ENCODE measurements at places on chromosomes 6 and 20. TPM values are rescaled to one million over a fixed set of nuclear protein-coding genes. Genes with fewer than 3 reads are reported as not detected.

- no peak for DNase-seq
These were observed 27.0 kb downstream of the ELOVL2 start for GRCh38 chr6:11017090-11017489.

Gene METTL24
- total RNA-seq: not detected

DNA sequence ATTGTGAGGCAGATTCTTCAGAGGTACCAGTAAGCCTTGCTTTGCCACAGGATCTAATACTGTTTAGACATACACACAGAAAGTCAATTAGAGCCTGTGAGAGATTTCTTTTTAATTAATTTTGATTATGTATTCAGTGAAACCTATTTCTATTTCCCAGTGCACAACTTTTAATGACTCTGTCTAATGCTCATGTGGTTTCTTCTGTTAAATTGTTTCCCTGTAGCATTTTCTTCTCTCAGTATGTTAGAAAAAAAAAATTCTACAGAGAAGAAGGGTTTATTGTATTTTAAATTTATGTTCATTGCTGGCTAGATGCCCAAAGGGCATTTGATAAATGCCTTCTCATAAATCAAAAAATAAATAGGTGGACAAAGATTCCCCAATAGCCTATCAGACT is 293.7 kb downstream of the C6orf118 start:
- DNase-seq: no peak

GRCh38 chr6:135096403-135097130 is 41.9 kb upstream of the HBS1L start:
- DNase-seq: no peak

GRCh38 chr6:155782320-155782731 is 326.7 kb upstream of the NOX3 start:
- DNase-seq: peak; percentile 97

GRCh38 chr20:51386586-51386985 is 155.9 kb downstream of the NFATC2 start:
- DNase-seq: no peak

- DNase-seq: no peak
These were observed 25.5 kb upstream of the PRL start for GRCh38 chr6:22322103-22323030.

Gene GABRR1
- not detected for total RNA-seq

Gene FAM50B
- total RNA-seq: 2.3 TPM

DNA sequence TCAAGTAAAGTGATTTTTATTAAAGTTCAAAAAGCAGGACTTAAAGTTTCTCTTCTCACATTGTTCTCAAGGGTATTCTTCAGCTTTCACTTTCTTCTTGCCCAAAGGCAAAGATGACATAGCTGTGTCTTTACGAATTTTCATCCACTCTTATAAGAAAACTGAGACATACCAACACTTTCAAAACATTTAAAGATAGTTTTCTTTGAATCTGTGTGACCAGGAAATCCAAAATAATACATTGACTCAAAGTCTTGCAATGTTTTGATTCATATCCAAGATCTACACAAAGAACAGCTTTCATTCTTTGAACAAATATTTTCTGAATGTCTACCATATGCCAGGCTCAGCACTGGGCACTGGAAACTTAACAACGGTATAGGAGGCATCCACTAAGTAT is 117.9 kb downstream of the SIM1 start:
- DNase-seq: peak; percentile 56

Gene LY6G6F
- not detected for total RNA-seq

- DNase-seq: no peak
These were observed 22.8 kb downstream of the FOXQ1 start for GRCh38 chr6:1334684-1335083.

DNA sequence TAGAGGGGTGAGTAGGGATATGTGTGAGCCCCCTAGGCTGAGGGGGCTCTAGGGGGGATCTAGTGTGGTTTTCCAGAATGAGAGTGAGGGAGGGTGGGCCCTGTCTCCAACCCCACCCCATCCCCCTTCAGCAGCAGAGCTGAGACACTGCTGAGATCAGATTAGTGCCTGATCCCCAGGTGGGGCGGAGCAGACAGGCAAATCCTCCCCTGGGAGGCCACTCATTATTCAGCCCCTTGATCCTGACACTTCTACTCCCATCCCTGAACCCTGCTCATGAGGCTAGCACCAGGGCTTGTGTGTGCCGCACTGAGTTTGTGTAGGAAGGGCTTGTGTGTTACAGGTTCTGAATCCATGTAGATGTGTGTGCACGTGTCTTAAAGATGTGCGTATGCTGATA is 42.5 kb downstream of the SPDEF start:
- DNase-seq: no peak

DNA sequence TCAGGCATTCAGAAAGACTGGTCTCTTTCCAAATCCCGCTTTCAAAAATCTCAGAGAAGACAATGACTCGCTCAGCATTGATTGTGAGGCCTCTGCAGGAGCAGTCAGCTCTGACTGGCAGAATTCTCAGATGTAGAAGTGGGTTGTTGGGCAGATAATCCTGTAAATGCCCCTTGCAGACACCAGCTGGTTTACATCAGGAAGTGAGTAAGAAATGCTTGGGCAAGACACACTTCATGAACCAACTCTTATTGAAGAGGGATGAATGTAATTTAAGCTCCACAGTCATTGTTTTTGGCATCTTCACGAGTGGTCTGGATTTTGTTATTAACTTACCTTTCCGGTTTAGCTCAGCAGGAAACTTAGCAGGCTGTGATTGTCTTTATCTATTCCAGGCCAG is 166.6 kb downstream of the PLCB4 start:
- peak; percentile 95 for DNase-seq

Gene THBD
- 18.0 TPM for total RNA-seq

Gene MCM9
- 8.7 TPM for total RNA-seq

- DNase-seq: no peak
These were observed 315.2 kb upstream of the SULF2 start for GRCh38 chr20:48100483-48100882.

Gene OVOL2
- total RNA-seq: not detected

Gene HEY2
- 0.36 TPM for total RNA-seq

- DNase-seq: no peak
These were observed 8.7 kb downstream of the MTHFD1L start for GRCh38 chr6:150874179-150874578.

DNA sequence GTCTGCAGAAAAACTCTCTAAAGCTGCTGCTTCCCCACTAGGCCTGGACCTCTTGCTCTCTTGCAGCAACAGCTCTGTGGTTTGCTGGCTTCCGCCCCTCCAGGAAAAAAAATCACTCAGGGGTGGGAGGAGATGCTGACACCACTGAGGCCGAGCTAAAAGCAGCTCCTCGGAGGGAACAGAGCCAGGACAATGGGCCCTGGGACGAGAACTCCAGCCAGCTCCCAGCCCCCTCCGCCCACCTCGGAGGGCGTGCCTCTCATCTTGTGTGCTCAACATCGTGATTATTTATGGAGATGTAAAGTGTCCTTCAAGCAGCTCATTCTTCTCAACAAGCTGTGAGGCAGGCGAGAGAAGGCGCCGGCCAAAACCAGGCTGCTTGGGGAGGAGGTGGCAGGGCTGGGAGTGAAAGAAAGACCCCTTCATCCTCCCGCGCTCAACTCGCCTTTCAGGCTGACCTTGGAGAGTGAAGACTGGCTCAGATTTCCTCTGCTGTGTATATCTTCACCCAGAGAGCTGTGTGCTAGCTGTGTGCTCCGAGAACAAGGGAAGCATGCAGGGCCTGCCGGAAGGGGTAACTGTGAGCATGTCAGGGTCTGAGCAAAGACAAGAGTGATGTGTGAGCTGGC is 53.5 kb upstream of the LRFN2 start:
- peak; percentile 74 for DNase-seq

GRCh38 chr6:79208816-79209215 is 25.7 kb downstream of the HMGN3 start:
- no peak for DNase-seq

DNA sequence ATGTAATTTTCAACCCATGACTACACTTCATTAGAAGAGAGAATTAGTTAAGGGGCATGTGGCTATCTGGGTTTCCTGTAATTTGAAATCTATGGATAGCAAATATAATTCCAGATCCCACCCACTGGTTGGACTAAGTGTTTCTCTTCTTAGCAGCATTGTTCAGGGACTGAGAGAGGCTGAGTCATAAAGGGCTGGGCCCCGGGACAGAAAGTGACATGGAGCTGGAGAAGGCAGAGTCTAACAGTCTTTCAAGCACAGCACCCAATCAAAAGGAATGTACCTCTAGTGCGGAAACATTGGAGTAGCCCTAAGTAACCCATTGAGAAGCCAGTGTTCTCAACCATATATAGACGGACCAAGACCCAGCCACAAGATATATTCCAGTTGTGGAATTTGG is 363.9 kb downstream of the DHX35 start:
- DNase-seq: no peak

Gene PLA2G7
- 0.59 TPM for total RNA-seq

DNA sequence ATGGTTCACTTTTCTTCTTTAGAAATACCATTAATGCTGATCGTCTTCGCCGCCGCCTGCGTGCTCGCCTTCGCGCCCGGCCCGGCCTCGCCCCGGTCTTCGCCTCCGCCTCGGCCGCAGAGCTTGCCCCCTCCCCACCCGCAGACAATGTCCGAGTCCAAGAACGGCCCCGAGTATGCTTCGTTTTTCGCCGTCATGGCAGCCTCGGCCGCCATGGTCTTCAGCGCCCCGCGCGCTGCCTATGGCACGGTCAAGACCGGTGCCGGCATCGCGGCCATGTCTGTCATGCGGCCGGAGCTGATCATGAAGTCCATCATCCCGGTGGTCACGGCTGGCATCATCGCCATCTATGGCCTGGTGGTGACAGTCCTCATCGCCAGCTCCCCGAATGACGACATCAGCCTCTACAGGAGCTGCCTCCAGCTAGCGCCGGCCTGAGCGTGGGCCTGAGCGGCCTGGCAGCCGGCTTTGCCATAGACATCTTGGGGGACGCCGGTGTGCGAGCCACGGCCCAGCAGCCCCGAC is 4.8 kb upstream of the PRPH2 start:
- DNase-seq: no peak

DNA sequence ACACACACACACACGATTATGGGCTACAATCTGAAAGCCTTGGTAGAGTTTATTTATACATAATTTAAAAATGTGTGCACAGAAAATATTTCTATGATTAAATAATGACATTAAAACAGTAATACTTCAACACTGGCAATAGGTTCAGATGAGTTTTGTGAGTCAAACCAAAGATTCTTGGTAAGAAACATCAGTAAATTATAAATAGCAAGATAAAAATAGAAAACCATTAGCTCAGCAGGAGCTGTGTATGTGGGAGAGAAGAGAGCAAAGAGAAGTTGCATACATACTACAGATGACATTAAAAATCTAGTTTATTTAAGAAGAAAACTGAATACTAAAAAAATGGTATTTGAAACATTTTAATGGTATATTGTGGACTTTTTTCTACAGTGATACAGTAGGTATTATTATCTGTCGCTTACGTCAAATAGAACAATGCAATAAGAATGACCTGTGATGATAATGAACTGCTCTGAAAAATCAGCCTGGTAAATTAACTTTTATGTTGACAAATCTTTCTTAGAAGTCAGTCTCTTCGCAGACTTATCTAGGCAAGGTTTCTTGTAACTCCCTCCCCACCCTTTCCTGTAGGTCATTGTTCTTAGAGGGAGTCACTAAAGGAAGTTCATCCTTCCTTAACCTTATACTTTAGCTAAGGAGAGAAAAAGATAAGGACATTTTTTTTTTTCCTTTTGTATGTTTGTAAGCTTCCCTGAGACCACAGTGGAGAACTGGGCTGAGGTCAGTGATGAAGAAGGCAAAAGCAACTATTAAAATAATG is 149.3 kb downstream of the GJA1 start:
- DNase-seq: no peak

Gene GATA5
- total RNA-seq: not detected

Gene PEX7
- 17.1 TPM for total RNA-seq

- DNase-seq: no peak
These were observed 43.3 kb downstream of the NUDT3 start for GRCh38 chr6:34349211-34349610.

DNA sequence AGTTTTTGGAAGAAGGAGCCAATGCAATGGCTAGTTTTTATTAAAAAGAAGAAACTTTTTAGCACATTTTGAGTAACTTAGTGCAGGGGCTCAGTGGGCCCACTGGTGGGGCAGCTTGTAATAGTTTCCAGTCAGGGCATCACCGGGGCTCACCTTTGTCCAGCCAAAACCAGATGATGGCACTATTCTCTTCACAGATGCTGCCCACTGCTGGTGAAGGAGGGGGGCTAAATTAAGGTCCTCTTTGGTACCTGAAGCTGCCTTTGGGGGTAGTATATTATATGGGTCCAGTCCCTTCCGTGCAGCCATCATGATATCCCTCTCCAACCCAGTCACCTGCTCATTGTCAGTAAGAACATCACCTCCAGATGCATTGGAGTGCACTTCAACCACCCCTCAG is 182.9 kb downstream of the PDE7B start:
- no peak for DNase-seq

GRCh38 chr6:11076540-11076939 is 17.1 kb upstream of the SMIM13 start:
- no peak for DNase-seq

- peak; percentile 100 for DNase-seq
These were observed 100.3 kb downstream of the GMPR start for GRCh38 chr6:16338577-16339264.

DNA sequence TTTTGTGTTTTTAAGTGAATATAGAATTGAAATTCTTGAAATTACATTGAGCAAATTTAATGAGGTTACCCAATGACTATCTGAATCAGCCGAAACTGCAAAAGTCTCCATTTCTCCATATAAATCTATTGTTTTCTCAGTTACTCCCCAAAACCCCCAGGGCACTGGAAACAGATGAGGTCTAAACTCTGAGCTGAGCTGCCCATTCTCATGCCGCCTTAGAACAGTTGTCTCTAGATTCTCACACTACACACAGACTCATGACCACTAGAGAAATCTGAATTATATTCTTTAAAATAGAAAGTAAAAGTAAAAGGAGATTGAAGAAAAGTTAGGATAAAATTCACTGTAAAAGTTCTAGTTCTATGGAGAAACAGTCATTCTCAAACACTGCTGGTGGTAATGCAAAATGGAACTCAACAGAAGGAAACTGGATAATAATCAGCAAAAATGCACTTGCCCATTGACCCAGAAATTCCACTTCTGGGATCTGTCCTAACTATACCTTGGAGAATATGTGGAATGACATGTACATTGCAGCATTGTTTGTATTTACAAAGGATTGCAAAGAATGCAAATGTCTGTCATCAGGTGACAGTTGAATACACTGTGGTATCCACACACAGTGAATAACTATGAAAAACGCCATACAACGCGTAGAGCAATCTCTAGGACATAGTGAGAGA is 125.5 kb downstream of the IPCEF1 start:
- DNase-seq: peak; percentile 21

Gene COL9A1
- not detected for total RNA-seq

DNA sequence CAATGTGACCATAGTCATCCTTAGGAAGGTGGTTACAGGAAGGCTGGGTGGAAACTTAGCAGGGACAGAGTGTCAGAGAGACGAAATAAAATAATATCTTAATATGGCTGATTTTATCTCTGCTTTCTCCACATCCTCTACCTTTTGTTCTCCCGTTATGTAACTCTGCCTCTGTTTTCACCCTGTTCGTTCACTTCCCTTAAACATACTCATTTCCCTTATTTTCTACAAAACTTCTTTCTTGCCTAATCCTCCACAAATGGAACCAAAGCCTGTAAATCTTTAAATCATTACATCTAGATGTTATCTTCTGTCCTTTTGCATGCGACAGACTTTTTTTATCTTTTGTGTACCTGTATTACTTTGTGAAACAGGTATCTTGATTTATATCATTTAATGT is 23.3 kb upstream of the CRIP3 start:
- no peak for DNase-seq
